ENCODE measurements at places on chromosomes 13 and 19.

GRCh38 chr13:25946321-25946720 lies 105.5 kb downstream of the SHISA2 start:
- no peak for DNase-seq

- DNase-seq: no peak
These were observed at the start of gene CXCL17 for GRCh38 chr19:42442833-42443232. Gene CXCL17 (minus strand): TSS chr19:42442946. CDS start chr19:42442832, 114 bp downstream.

DNA sequence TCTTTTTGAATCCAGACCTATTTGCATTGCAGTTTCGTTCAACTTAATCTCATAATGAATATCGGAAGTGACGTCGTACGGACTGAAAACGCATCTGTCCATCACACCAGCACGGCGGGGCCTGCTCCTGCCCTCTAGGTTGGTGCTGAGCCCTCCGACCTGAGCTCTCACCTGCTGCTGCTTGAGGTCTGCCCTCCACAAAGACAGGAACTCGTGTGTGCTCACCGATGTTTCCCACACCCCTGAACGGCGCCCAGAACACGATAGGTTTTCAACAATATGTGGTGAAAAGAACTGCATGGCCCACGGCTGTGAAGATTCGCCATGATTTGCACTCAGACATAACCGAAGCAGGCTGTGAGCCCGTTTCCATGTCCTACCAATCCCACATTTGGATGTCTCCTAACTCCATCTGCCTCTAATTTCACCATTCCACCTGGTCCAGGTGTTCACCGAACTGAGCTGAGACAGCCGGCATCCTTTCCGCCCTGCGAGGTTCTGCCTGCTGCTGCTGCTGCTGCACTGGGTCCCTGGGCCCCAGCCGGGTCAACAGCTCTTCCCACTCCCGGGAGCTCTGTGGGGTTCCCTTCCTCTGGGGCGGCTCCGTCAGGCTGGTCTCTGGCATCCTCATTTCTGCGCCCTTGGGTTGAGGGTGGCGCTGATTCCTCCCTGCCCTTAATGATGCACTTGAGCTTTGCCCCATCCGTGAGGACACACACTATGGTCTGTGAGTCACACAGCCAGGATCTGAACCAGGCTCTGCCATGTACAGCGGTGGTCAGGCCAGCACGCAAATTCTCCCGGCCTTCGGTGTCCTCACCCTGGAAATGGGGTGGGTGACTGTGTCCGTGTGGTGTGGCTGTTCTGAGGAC lies 20.9 kb downstream of the GRTP1 start:
- no peak for DNase-seq

DNA sequence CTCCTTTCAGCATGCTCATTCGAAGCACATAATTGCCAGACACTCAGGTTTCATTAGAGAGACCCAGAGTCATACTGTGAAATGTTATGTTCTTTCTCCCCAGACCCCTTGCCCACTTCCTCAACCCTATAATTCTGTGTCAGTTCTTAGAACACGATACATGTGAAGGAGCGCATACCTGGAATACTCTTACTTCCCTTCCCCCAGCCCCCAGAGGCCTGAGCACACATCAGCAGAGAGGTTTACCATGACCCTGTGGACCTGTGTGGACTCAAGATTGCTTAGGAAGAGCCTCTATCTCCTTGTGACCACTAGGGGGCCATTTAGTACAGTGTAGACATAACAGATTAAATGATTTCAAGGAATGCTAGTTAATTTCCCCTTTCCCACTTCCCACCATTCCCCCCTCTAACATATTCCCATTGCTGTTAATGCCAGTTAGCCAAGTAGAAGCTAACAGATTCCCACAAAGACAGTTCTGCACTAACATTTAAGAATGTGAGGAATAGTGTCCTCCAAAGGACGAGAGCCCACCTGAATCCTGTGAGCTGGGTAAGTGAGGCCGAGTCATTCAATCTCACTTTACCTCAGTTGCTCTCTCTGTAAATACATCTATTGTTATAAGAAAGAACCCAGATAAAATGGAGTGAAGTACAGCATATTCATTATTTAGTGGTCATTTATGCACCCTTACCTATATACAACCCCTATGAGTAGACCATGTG lies 154.2 kb upstream of the MAB21L1 start:
- DNase-seq: peak; percentile 9

DNA sequence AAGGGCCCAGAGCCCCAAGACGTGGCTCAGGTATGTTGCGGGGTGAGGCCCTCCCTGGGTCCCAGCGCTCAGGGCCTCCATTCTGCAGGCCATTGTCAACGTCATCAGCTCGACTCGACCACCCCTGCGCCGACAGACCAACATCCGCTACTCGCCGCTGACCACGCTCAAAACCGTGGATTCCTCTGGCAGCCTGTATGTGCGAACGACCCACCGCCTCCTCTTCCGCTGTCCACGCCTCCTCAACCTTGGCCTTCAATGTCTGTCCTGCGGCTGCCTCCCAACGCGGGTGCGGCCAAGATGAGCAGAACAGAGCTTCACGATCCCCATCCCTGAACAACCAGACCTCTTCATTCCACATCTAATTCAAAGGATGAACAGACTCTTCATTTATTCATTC lies 8.2 kb downstream of the RDH8 start:
- DNase-seq: no peak

- DNase-seq: no peak
These were observed 158.0 kb downstream of the DLEU7 start for GRCh38 chr13:50685491-50685890.

- DNase-seq: no peak
These were observed 15.9 kb upstream of the JUND start for GRCh38 chr19:18297308-18297707.

DNA sequence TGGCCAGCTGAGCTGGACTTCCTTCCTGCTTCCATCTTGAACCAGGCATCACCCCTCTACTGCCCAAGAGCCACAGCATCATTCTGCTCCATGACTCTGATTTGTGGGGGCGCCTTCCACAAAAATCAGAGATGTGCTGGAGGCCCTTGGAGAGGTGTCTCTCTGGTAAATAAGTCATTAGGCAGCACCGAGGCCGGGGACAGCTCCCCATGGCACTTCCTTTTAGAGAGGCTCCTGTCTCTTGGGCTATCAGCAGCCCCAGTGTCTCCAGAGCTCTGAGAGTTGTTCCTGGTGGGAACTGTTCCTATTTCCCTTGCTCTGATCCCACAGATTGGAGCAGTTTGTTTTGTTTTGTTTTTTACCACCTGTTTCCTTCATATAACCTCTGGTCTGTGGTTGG lies 19.9 kb downstream of the NWD1 start:
- DNase-seq: peak; percentile 15

- no peak for DNase-seq
These were observed 18.2 kb upstream of the RNF113B start for GRCh38 chr13:98195054-98195791.

- no peak for DNase-seq
These were observed 8.3 kb downstream of the TRPM4 start for GRCh38 chr19:49165865-49166301.

- no peak for DNase-seq
These were observed 2321.0 kb downstream of the PCDH9 start for GRCh38 chr13:64909184-64909583.

DNA sequence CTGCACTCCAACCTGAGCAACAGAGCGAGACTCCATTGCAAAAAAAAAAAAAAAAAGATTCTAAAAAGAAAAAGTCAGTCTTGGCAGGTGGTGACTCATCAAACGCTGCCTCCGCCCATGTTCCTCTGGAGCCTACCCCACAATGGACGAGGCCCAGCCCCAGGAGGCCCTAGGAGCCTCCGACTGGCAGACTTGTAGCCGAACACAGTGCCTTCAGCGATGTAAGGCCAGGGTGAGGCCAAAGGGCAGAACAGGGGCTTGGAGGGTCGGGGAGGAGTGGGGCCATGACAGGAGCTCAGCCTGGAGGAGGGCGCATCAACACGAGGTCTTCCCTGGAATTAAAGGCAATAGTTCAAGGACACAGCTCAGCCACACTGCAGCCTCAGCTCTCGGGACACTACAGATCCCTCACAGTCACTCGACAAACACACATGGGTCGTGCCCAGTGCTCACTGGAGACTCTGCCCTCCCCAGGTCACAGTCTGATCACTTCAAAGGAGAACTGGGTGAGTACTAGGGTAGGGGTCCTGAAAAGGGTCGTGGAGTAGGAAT lies 5.1 kb downstream of the USE1 start:
- DNase-seq: peak; percentile 37

GRCh38 chr13:26978081-26978860 lies 193.3 kb downstream of the USP12 start:
- no peak for DNase-seq

DNA sequence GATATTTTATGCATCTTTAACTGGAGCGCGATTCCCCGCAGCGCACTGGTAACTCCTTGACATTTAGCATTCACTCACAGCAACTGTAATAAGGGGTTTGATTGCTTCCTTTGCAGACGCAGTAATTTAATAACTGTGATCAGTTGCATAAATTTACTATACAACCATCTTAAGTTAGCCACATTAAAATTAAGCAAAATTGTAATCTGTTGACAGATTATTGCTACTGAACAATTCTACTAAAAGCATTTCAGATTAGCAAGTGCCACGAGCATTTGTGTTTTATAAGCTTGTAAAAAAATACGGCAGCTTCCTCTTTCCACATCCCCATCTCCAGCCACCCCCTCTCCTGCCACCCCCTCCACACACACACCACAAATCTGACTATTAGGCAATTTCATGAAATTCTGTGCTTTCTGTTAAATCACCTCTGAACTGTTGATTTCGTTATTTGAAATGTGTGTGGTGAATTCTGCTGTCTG lies 44.4 kb downstream of the TSHZ3 start:
- DNase-seq: peak; percentile 45

DNA sequence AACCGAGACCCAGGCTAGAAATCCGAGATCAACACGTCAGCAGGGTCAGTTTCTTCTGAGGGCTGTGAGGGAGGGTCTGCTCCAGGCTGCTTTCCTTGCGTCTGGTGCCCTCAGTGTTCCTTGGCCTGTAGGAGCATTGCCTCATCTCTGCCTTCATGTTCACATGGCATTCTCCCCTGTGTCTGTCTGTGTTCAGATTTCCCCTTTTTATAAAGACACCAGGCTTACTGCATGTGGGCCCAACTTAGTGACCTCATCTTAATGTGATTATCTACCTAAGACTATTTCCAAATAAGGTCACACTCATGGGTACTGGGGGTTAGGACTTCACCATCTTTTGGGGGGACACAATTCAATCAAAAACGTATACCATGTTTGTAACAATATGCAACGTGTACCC lies 57.2 kb upstream of the C1QTNF9 start:
- DNase-seq: peak; percentile 24

DNA sequence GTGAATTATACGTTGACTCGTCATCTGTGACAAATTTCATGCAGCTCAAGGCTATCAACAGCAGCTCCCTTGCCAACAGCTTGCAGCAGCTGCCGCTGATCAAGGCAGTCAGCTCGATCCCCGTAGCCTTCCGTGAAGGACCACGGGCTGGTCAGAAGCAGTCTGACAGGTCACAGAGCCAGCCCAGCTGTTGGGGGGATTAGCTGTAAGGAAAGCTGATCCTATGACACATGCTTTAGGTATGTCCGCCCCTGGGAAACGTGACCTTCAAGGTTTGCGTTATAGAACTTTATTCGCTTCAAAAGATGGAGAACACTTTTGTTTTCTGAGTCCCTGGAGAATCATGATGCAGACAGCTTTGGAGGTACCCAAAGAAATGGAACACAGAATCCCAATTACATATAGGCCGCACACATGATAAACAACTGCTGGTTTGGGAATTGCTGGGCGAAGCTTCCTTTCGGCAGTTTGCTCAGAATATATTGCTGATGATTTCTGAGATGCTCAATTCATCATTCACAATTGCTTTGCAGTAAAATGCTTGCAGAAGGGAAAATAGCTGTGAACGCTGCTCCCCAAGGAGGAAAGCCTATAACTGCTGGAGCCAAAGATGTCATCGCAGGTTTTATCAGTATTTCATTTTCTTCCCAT lies 62.6 kb upstream of the USP29 start:
- no peak for DNase-seq
